Foreskin fibroblast (primary cell): ENCODE measurements at places on chromosomes 11 and 22.

DNA sequence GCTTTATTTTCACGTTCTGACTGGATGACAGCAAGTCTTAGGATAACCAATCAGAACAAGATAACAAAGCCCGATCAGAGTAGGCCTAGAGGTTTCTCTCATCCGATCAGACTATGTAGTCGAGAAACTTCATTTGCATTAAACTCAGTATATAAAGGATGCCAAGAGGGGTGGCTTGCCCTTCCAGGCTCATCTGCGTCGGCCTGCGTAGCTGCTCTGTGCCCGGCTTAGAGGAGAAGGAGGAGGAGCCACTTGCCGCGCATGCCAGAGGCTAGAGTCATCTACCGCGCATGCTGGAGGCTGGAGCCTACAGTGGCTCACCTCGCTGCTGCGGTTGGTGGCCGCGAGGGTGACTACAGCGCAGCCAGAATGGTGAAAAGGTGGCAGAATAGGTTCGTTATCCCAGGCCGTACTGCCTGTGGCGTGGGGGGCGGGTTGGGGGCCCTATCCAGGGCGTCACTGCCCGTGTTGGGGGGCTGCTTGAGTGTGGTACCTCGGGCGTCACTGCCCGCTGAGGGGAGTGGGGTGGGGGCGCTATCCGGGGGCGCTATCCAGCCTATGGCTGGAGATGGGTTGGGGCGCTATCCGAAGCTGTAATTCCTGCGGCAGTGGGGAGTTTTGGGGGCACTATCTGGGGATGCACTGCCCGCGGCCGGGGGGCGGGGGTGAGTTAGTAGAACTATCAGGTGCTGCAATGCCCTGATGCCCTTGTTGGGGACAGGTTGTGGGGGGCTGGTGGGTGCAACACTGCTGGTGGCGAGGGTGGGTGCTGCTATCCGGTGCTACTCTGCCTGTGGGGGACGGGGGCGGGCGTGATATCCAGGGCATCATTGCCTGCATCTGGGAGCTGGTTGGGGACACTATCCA is at the start of gene RFPL2:
RFPL2 (minus strand) TSS at position 218 of the 867 bp plus-strand sequence. CDS start 2,622 bp downstream, outside the sequence.
- peak; percentile 53 for DNase-seq

- no peak for DNase-seq
Observed at GRCh38 chr22:45576273-45576625, 73.6 kb downstream of the FBLN1 start.

GRCh38 chr11:38824573-38824972 is 2226.5 kb upstream of the RAG2 start:
- DNase-seq, result no peak

DNA sequence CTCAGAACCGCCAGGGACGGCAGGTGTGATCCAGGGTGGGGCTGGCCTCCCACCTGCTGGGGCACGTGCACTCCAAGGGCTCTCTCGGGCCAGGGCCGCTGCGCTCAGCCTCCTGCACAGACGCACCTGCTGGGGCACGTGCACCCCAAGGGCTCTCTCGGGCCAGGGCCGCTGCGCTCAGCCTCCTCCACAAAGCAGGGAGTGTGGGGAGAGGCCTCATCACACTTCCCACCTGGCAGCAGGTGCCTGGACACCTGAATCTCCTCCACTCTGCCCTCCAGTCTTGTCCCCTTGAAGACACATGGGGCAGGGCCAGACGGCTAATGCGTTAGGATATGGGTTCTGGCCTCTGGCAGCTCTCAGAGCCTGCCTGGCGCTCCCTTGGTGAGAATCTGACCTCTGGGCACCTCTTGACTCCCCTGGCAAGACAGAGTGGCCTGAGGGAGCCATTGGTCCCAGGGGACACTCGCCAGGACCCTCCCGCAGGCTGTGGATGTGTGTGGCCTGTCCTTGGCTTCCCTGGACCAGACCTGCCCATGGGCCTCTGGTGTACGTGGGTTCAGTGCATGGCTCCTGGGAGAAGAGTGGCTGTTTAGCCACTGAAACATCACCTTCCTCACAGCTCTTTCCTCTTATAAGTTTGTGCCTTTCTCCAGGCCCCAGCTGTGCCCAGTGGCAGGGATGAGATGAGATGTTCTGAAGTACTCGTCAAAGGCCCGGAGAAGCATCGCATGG is 73.5 kb downstream of the BRD1 start:
- no peak for DNase-seq

DNA sequence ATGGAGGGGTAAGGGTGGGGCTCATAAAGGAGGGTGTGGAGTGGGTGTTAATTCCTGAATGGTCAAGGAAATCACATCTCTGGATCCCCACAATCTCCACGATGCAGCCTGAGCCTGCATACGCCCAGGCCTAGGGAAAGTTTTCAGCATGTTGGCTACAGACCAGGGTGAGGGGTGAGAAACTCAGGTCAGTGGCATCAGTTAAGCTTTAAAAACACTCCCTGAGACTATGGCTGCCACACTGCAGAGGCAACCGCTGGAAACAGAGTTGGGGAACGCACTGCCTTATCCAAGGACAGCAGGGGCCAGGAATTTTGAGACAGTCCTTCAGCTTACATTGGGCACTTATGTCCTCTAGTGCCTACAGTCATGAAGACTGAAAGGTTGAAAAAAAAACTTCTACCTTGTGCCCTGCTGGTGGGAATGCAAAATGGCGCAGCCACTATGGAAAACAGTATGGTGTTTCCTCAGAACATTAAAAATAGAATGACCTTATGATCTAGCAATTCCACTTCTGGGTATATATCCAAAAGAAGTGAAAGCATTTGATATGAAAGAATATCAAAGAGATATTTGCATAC is 19.7 kb downstream of the DKK3 start:
- DNase-seq, result no peak

GRCh38 chr11:131924001-131924400 is 553.6 kb downstream of the NTM start:
- no peak for DNase-seq

- DNase-seq, result no peak
Observed at GRCh38 chr11:66864924-66865697, 8.2 kb downstream of the LRFN4 start.

- DNase-seq, result peak; percentile 3
Observed at GRCh38 chr11:32385998-32386397, 49.3 kb downstream of the WT1 start.

- DNase-seq, result peak; percentile 56
Observed at GRCh38 chr11:20355221-20356219, 8.0 kb upstream of the HTATIP2 start.

GRCh38 chr11:85946221-85946620 is 91.0 kb downstream of the CCDC83 start:
- DNase-seq, result peak; percentile 33
